ENCODE measurements at places on chromosomes 12 and 14. TPM values are rescaled to one million over a fixed set of nuclear protein-coding genes. Genes with fewer than 3 reads are reported as not detected.

The FGD4 gene
- 48.2 TPM for total RNA-seq

The MMP19 gene
- total RNA-seq, result 2.6 TPM

The L2HGDH gene
- total RNA-seq, result 29.7 TPM

The RASSF8 gene
- 46.7 TPM for total RNA-seq

The PPP1R1A gene
- 13.1 TPM for total RNA-seq

The ZDHHC22 gene
- total RNA-seq, result 55.2 TPM

All from H1 (cell line).